ENCODE measurements at places on chromosomes 7 and 10. TPM values are rescaled to one million over a fixed set of nuclear protein-coding genes. Genes with fewer than 3 reads are reported as not detected.

STEAP1B gene
- total RNA-seq = not detected

FUOM gene
- 208 TPM for total RNA-seq

TBXAS1 gene
- total RNA-seq = 11.2 TPM

CREB5 gene
- 14.9 TPM for total RNA-seq

CCL26 gene
- not detected for total RNA-seq

JAKMIP3 gene
- 0.18 TPM for total RNA-seq

MRLN gene
- total RNA-seq = not detected

AFAP1L2 gene
- 35.5 TPM for total RNA-seq

DNA sequence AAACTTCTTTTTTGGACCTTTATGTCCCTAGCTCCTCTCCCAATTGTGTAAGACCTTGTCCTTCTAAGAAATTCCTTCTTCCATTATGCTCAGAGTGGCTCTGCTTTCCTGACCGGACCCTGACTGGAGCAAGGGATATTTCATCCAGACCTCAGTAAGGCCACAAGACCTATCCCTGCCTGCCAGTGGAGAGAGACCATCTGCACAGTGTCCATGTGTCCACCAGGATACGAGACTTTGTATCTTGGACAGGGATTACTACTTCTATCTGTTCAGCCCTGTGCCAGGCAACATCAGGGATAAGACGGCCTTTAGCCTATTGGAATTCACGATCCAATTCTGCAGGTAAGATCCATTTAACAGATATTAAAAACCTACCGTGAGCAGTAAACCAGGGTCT, 7.2 kb upstream of the ATOH7 start:
- DNase-seq = no peak

GRCh38 chr7:88071994-88072714, 138.1 kb downstream of the ADAM22 start:
- DNase-seq = no peak

DNA sequence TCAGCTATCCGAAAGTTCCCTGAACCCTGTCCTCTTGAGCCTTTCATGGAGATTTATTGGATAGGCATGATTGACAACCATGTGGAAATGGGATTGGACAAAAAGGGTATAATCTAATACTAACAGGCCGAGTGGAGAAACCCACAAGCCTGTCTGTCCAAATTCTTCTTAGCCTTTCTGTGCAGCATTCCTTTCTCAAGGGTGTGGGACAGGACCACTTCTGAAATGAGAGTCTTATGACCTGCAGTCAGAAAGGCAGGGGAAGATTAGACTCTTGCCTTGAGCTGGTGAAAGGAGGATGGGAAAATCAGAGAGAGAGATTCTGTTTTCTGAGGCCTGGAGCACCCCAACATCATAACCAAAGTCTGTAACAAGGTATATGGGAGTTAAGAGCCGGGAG, 85.5 kb downstream of the MAPK8 start:
- no peak for DNase-seq

DNA sequence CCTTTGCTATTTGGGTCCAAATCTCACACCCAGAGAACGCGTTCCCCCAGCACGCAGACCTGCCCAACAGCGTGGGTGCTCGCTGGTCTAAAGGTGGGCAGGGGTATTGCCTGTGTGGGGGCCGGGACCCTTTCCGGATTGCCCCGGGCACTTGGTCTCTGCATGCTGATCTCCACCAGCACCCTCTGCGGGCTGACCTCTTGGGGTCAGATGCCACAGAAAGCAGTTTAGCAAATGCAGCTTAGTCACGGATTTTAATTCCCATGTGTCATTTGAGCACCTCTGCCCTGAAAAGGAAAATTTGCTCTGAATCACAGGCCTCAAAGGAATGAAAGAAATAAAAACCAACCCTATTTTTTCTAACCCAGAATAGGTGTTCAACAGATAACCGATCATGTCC, 46.7 kb downstream of the PKD1L1 start:
- DNase-seq = no peak

- no peak for DNase-seq
Measured at GRCh38 chr7:149381245-149381644, 79.6 kb downstream of the ZNF777 start.

GRCh38 chr10:36888925-36889573, 236.3 kb upstream of the ANKRD30A start:
- peak; percentile 54 for DNase-seq

DNA sequence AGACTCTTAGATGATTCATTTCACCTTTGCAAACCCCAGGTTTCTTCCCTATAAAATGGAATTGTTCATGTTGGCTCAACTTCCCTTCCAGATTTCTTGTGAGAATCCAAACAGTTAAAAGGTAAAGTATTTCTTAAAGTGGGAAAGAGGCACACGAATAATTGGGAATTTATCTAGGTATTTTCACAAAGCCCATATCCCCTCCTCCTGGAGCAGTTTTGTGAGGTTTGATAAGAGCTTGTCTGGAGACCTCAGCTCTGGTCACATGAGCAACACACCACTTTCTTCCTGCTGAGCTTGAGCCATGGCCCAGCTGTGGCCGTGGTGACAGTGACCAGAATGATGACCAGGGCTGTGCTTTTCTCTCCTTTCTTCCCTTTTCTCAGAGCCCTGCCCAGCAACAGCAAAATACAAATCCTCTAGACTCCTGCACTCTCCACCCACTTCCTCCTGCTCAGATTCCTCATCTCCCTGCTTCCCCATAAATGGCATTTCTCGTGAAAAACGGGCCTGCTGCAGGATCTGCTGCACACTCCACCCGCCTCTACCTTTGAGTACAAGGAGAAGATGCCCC, 87.7 kb downstream of the PIK3CG start:
- no peak for DNase-seq

- no peak for DNase-seq
Measured at GRCh38 chr10:13705526-13706174, 118.9 kb downstream of the PRPF18 start.

DNA sequence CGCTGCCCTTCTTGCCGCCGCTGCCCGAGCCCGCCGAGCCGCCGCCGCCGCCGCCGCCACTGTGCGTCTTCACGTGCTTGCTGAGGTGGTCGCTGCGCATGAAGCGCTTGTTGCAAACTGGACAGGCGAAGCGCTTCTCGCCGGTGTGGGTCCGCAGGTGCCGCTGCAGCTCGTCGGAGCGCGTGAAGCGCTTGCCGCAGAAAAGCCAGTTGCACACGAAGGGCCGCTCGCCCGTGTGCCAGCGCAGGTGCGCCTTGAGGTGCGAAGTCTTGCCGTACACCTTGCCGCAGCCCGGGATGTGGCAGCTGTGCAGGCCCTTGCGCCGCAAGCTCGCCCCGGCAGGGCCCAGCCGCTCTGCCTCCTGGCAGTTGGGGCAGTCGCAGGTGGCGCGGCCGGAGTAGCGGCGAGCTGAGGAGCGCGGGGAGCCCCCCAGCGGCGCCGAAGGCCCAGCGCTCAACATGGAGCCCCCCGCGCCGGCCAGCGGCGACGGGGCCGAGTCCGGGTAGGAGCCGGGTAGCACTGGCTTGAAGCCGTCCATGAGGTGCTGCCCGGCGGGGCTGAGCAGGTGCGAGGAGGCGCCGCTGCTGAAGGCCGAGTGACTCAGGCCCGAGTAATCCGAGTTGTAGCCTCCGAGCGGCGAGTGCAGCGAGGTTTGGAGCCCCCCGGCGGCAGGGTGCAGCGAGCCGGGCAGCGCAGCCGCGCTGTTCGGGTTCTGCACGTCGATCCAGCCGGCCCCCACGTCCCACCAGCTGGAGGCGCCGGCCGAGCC, 2.1 kb downstream of the SP8 start:
- DNase-seq = no peak

DNA sequence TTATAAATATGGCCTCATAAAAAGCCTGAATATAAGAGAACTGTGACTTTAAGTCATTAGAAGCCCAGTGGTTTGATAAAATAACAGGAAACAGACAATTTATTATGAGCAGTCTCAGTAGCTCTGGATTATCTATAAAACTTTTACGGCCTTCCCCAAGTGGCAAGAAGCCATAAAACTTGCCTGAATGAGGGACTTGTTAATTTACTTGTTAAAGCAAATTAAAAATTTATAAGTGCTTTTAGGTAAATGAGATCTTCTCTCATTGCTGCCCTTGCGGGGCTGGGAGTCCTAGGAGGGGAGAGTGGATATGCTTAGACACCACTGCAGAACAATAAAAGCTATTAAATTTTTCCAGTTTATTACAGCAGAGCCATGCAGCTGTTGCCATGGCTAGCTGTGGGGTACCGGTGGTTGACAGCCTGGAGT, 499.9 kb downstream of the AUTS2 start:
- DNase-seq = no peak

DNA sequence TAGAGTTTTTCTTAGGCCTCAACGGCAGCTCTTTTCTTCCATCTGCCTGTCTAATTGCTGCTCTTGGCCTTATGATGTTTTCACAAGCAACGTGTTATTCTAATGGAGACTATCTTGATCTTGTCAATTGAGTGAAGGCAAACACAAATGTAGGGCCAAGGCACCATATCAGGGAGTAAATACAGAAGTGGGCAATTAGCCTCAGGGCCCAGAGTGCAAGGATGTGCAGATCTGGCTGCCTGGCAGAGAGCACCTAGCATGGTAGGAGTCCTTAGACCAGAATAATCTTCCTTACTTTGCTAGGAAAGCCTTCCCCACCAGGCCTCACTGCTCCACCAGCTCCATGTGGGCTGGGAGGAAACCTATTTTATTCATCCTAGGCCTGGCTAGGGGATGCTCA, 590.9 kb downstream of the LRMDA start:
- no peak for DNase-seq

DNA sequence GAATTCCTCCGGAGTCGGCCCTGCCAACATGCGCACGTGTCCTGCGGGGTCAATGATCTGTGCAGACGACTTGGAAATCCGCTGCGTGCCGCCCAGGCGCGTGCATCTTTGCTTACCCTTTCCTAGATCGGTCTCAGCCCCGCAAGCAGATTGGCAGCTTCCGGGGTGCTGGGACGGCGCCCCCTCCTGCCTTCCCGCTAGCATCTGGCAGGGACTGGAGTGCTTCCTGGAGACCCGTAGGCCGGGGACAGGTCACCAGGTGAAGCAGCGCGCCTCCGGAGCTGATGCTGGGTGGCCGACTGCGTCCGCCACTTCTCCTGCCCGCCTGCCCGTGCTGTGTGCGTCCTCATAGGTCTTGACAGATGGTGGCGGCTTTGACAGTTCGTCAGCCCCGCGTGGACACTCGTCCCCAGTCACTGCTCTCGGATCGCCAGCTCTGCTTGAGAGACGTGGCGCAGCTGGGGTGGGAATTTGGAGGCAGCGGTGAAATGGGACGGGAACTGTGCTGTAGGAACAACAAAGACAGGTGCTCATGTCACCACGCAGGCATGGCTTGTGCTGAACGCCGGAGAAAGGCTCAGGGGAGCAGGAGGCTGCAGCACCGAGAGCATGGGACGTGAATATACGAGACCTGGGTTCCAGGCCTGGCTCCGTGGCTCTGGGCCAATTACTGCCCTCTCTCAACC, 21.9 kb upstream of the KCNK18 start:
- DNase-seq = peak; percentile 55

- DNase-seq = no peak
Measured at GRCh38 chr10:24229909-24230308, 21.0 kb downstream of the KIAA1217 start.

DNA sequence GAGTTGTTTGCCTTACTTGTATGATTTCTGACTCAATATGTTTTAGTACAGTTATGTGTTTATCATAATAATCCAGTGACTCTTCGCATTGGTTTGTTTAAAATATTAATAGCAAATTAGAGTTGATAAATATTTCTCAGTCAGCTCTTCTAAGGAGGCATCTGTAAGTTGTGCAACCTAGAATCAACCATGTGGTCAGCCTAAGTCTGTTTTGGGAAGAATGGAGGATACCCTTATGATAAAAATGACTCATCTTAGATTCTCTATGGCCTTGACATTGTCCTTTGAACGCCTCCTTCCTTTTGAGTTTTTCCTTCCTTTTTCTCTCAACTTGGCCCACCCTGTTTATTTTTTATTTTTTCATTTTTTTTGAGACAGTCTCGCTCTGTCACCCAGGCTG, 18.8 kb downstream of the DNAJC9 start:
- DNase-seq = no peak

DNA sequence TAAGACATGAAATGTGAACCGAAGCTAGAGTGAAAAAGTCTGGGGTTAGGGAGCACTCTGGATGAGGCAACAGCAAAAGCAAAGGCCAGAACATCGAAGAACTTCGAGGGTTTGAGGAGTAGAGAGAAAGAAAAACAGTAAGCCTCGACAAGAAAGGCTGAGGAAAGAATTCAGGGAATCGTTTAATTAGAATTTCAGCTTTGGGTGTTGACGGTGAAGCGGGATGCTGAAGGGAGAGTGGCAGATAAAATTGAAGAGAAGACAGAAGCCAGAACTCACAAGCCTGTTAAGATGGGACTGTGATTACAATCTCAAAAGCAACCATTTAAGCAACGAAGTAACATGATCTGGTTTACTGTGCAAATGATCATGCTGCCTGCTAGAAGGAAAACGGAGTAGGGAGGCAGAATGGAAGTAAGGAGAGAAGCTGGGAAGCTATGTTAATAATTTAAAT, 2.1 kb downstream of the TRDMT1 start:
- no peak for DNase-seq

DNA sequence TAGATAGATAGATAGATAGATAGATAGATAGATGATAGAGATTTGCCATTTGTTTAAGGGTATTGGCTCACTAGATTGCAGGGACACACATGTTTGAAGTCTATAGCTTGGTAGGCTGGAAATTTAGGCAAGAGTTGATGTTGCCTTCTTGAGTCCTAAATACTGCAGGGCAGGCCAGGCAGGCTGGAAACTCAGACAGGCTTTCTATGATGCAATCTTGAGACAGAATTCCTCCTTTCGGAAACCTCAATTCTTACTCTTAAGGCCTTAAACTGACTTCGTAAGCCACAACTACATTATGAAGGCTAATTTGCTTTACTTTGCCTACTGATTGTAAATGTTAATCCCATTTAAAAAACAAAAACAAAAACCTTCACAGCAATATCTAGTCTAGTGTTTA, 322.9 kb upstream of the AKR1E2 start:
- DNase-seq = no peak

GRCh38 chr7:65301007-65301406, 72.6 kb upstream of the ZNF92 start:
- DNase-seq = no peak

DNA sequence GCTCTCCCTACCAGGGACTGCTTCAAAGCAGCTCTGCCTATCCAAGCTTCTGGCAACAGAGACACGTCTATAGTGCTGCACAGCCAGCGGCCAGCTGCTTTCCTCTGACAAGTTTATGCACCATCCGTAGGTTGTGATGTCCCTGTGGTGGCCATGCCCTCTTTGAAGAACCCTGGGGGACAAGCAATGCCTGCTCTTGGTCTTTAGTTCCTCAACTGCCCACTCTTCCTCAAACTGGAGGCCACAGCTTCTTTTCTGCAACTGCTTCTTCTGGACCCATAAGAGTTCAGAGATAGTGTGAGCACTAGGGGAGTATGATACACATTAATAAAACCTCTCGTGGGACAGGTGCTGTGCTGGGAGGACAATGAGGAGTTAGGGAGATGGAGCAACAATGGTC, 164.9 kb downstream of the ELMO1 start:
- no peak for DNase-seq

DNA sequence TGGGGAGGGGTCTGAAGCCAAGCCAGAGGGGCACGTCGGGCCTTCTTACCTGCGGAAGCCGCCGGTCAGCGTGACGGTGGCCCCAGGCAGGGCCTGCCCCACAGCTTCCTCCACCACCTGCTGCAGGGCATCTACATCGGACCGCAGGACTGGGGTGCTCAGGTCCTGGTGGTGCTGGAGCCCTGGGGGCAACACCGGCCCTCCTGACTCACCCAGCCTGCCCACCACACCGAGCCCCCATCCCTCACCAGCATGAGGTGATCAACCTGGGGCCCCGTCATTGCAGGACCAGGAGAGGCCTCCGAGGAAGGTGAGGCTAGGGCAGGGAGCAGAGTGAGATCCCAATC, 8.0 kb downstream of the POLM start:
- DNase-seq = no peak
